ENCODE measurements at places on chromosomes 7 and 10.

- no peak for DNase-seq
Observed at GRCh38 chr10:43905512-43906236, 257.0 kb upstream of the ZNF32 start.

- no peak for DNase-seq
Observed at GRCh38 chr7:128792471-128793180, 858 bp downstream of the CCDC136 start.

DNA sequence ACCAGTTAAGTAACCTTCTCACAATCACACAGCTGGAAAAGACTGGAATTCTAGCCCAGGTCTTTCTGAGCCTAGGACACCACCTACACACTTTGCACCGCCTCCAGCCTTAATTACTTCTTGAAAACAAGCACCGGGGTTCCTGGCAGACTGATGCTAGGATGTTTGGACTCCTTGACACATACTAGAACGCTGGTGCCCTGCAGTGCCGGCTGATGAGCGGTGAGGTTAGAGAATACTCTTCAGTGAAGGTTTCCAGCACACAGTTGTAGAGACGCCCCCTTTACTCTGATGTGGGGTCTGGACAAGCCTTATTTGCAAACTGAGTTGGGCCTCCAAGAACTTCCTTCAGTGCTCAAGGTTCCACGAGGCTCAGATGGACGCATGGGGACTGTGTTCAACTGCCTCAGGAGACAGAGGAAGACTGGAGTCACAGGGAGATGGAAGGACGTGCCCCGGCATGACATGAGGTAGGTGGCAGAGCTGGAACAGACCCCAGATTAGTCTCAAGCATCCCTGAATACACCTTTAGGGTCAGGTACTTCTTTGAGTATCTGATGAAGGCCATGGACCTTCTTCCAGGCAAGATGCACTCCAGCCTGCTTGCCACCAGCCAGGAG, 89.6 kb downstream of the COBL start:
- no peak for DNase-seq

- no peak for DNase-seq
Observed at GRCh38 chr10:4196771-4197390, 411.9 kb upstream of the KLF6 start.

GRCh38 chr7:48337012-48337621, 165.9 kb downstream of the ABCA13 start:
- DNase-seq, result peak; percentile 60

GRCh38 chr10:17473228-17473950, 19.0 kb upstream of the ST8SIA6 start:
- DNase-seq, result no peak

DNA sequence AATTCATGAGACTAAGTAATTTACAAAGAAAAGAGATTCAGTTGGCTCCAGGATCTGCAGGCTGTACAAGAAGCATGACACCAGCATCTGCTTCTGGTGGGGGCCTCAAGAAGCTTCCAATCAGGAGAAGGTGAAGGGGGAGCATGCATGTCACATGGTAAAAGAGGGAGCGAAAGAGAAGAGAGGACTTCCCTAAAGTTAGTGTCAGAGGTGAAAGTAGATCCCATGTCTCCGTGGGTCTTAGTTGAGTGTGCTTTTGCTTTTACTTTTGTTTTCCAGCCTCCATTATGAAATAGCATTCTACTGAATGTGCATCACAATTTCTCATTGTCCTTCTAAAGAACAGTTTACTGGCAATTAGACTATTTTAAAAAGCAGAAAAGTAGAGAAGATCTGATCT, 213.6 kb upstream of the FZD1 start:
- no peak for DNase-seq

DNA sequence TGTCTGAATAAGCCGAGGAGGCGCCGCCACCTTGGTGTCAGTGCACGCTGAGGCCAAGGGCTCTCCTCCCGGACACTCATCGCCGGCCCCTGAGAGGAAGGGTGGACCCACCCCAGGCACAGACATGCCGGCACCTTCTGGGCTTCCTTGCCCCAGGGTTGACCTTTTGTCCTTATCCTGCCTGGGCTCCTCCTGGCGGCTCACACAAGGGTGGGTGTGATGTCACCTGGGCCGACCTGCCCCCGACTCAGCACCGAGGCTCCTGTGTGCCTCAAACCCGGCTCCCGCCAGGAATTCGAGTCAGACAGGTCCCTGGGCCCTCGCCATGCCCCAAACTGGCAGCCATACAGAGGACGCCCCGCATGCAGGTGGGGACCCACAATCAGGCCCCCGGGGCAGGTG, 17.7 kb upstream of the CFAP46 start:
- DNase-seq, result no peak

GRCh38 chr10:70090951-70091350, 38.3 kb downstream of the MACROH2A2 start:
- no peak for DNase-seq

GRCh38 chr10:99233689-99234037, 2.0 kb downstream of the HPSE2 start:
- no peak for DNase-seq

GRCh38 chr10:101052285-101052684, 9.5 kb upstream of the KAZALD1 start:
- no peak for DNase-seq

- no peak for DNase-seq
Observed at GRCh38 chr7:31850066-31850465, 163.1 kb downstream of the PPP1R17 start.

DNA sequence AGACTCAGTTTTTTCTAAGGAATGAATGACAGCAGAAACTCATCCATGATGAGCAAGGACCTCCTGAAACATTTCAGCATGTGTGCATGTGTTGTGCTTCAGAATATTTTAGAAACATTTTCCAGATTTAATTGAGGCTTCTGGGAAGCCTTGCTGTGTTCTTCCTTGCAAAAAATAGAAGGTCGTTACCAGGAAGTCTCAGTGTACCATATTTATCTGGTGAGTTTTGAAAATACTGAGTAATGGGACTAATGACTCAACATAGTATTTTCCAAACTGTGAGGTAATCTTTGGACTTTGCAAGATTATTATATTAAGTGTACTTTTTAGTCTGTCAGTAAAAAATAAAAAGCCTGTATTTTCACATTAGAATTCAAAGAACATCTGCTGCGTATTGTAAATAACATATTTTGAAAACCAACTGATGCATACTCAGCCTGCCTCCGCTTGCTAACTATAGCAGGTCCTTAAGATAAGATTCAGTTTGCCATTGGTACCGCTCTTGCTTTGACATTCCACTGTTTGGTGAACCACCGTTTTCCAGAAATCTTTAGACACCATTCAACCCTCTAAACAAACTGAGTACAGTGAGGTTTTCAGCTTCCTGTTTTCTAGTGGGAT, 739.6 kb upstream of the GALNT17 start:
- DNase-seq, result no peak

- no peak for DNase-seq
Observed at GRCh38 chr7:101853684-101854083, 36.3 kb downstream of the CUX1 start.

DNA sequence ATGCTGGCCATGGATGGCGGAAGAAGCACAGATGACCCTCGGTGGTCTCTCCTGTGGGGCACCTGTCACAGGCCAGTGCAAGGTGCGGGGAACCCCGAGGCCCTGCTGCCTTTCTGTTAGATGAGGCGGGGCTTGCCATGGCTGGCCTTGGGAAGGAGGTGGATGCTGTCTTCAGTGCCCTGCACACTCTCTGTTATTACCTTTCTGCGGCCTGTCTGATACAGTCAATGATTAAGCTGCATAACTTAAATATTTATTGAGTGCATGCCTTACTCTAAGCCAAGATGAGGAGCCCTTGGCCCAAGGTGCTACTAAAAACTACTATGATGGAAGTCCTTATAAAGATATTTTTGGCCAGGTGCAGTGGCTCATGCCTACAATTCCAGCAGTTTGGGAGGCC, 36.7 kb upstream of the MNX1 start:
- no peak for DNase-seq

- no peak for DNase-seq
Observed at GRCh38 chr7:137760111-137760510, 86.7 kb downstream of the DGKI start.

DNA sequence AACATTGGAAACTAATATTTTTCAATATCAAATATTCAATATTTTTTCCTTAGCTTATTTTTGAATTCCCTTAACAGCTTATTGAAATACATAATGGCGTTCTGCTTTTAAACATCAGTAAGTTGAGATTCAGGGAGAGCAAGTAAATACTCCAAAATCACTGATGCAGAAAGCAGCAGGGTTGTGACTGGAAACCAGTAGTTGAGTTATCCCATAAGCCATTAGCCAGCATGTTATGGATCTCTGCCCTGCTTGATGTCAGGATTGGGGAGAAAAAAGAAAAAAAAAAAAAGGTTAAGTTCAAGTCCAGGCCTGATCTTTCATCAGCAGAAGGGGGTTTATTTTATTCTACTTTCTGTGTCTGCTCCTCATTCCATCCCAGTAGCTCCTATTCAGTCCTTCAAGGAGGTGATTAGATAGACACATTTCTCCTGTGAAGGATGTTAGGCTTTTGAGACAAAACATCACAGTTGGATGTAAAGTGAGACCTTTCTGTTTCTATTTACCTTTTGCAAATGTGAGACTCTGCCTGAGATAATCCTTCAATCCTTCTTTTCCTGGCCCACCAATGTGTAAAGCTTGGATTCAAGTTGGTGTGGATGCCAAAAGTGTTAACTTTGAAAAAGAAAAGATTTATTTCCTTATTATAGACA, 110.9 kb upstream of the HDAC9 start:
- DNase-seq, result no peak

- DNase-seq, result no peak
Observed at GRCh38 chr10:127964621-127965020, 57.7 kb downstream of the PTPRE start.

- DNase-seq, result no peak
Observed at GRCh38 chr7:98562871-98563495, 54.1 kb upstream of the NPTX2 start.

DNA sequence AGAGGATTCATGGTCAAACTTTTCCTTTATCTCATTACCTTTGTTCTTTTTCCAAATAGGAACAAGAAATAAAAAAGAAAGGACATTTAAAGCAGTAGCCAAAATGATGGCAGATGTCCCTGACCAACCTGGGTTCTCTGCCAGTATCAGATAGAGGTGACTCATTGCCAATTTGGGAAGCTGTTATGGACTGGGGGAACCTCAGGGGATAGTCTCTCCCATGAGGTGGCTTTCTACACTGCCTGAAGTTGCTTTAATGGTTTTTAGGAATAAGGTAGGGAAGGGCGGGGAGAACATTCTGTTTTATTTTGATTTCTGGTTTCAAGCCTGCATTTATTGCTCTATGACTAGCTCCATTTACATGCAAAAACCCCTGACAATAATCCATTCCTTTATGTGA, 457.9 kb upstream of the TPK1 start:
- DNase-seq, result no peak

DNA sequence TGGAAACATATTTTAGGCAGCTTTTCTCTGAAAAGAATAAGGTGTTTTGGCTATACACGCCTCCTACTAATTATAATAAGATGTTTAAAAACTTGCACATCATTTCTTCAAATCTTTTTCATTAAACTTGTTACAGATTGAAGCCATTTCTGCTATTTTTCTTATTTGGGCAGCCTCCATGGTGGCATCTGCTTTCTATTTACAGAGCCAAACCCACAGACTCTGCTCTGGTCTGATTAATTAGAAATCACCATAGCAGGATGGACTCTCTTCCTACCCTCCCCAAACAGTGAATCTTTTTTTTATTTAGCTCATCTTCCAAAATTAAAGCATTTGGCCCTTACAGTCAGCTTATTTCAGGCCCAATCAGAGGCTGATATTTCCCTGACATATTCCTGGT, 85.7 kb upstream of the AOAH start:
- no peak for DNase-seq

DNA sequence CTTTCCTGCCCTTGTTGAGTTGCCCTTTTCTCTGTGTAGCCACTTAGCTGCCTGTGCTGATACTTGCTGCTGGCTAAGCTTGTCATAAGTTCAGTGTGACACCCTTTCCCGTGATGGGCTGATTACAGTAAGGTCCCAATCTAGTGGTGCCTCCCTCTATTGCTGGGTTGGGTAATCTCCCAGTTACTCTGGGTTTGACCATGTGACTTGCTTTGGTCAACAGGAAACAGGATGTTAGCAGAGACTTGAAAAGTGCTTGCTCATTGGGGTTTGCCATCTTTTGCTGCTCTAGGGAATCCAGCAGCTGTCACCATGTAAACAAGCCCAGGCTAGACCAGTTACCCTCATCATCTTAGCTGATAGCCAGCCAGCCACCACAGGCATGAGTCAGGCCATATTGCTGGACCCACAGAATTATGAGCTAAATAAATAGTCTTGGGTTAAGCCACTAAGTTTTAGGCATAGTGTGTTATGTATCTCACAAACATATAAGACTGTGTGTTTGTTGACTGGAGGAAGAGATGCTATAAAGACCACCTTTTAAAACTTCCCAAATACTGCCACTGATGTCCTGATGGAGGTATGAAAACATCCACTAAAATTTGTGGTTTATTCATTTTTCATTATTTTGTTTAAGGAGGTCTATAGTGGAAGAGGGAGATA, 4.0 kb upstream of the LEP start:
- peak; percentile 92 for DNase-seq

GRCh38 chr7:142455392-142455791, 197.5 kb upstream of the PRSS58 start:
- no peak for DNase-seq

GRCh38 chr10:22226599-22226998, 8.8 kb upstream of the EBLN1 start:
- no peak for DNase-seq

- DNase-seq, result no peak
Observed at GRCh38 chr10:127908106-127908958, 1.4 kb downstream of the PTPRE start.

GRCh38 chr7:98483964-98484545, 83.2 kb upstream of the BAIAP2L1 start:
- no peak for DNase-seq

GRCh38 chr10:89836840-89837164, 135.4 kb downstream of the KIF20B start:
- DNase-seq, result no peak

DNA sequence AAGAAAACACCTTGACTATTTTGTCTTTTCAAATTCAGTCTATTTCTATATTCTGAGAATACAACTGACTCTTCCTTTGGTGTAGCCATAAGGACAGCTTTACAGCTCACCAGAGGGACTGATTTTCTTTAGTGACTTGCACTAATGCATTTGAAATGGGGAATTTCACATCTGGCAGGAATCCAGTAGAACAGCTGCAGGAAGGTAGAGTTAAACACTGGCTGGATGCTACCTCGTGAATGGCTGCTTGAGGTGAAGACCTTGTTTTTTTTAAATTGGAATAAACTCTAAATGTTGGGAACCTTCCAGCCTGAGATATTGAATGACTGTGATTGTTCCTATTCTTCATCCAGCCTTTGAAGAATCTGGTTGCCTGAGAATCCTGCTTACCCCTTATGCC, 139.5 kb upstream of the STK17A start:
- no peak for DNase-seq

- DNase-seq, result no peak
Observed at GRCh38 chr10:45607276-45607675, 65.3 kb downstream of the ZFAND4 start.

DNA sequence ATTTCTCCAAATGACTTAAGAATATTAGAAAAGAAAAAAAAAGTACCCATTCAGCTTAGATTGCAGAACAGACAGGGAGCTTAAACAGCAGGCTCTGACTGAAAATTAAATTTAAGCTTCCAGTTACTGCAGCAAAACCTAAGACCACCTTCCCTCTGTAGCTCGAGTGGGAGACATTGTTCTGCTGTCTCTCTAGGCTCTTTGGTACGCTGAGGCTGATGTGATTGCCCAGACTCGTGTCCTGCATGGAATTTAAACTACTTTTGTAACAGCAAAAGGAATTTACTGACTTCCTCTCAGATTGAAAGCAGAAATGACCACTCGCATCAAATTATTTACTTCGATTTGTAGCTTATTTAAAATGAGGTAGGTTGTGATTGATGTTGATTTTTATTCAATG, 124.6 kb downstream of the LRRTM3 start:
- no peak for DNase-seq

- no peak for DNase-seq
Observed at GRCh38 chr7:12137283-12137682, 73.8 kb upstream of the TMEM106B start.

Data from HL-60 (cell line).